ENCODE measurements at places on chromosomes 11 and 22.

DNA sequence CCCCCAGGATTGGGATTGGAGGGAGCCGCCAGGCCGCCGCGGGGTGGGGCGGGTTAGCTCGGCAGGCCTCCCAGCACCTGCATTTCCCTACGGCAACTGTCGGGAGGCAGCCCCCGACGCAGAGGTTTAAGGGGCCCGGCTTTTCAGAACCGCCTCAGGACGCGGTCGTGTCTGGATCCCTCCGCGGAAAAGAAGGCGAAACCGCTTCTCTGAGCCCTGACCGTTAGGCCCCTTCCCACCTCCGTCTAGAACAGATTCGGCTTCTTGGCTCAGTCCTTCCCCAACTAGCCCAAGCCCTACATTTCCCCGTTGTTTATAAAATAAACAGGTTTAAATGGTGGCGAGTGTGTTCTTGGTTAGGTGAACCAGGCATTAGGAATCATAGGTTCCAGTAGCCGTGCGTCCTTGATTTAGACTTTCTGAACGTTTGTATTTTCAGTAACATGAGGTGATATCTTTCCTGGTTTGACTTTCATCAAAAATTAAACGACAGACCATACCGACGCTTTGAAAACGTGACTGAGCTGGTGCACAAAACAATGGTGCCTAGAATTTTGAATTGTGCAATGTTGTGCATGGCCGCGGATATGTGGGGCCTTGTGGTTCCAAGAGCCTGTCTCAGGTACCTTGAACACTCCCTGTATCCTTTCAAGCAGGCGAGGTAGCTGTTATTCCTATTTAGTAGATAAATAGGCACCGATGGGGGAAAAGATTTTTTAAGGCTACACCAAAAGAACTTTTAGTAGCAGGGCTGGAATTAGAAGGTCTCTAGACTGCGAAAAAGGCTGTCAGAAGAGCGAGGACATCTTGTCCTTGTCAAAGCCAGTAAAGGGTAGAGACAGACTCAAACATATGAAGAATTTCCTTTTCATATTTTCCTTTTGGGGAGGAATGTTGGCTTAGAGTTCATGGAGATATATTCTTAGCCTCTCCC lies 1.2 kb upstream of the HSPA8 start:
- peak; percentile 64 for DNase-seq

DNA sequence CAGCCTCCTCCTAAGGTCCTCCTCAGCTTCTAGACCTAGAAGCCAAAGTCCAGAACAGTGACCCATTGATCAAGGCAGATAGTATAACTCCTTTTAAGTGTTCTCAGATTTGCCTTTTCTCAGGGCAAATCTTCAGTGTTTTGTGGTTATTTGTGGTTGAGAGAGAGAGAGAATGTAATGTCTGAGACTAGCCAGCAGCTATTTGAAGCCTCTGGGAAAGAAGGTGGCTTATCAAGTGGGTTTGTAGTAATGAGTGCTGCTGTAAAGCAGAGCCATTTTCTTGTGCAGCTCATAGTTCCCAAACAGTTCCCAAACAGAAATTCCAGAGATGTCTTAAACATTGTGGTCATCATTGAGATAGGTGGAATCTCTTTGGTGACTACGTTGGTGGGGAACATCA lies 89.5 kb downstream of the RNF169 start:
- no peak for DNase-seq

- DNase-seq = no peak
Observed at GRCh38 chr11:64352099-64352994, 6.6 kb upstream of the RPS6KA4 start.

- DNase-seq = no peak
Observed at GRCh38 chr11:120610111-120610510, 98.6 kb downstream of the GRIK4 start.

- no peak for DNase-seq
Observed at GRCh38 chr11:132402071-132402684, 1031.8 kb downstream of the NTM start.

GRCh38 chr11:9952511-9953196 lies 288.8 kb downstream of the SWAP70 start:
- no peak for DNase-seq

DNA sequence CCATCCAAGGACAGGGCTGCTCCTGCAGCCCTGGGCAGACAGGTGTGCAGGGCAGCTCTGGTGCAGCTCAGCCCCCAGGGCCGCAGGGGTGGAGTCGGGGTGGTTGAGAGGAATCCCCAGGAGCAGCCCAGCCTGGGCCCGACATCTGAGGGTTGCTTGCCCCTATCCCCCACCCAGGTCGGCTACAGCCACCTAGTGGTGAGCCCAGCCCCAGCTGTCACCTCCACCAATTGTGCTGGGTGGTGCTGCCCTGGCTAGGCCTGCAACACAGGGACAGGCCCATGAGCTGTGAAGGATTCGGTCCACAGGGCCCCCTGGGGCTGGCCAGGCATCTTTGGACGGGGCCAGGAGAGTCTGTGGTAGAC lies 29.6 kb downstream of the RTN4R start:
- DNase-seq = peak; percentile 9

- DNase-seq = no peak
Observed at GRCh38 chr11:75398906-75399305, 412 bp upstream of the RPS3 start.

DNA sequence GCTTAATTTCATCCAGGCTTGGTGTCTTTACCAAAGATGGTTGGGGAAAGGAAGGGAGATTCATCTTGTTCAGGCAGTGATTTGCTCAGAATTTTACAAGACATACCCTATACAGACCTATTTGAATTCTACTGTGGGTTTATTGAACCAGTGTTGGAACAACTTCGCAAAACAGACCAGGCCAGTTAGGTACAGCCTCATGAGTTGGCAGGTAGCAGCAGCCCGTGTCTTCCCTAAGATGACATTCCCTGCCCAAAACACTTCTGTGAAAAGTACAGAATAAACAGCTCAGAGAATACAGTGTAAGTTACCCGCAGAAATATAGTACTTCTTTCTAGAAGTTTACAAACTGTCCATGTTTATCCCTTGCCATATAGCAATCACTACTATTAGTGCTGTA lies 102.4 kb upstream of the GAL start:
- DNase-seq = no peak

GRCh38 chr22:45336971-45337431 lies 27.3 kb downstream of the FAM118A start:
- DNase-seq = no peak
